Caudate nucleus (tissue), 63 donors: ENCODE measurements at places on chromosomes 16 and 17.

- no peak for DNase-seq
Measured at GRCh38 chr17:74252211-74252610, 21.8 kb upstream of the DNAI2 start.

DNA sequence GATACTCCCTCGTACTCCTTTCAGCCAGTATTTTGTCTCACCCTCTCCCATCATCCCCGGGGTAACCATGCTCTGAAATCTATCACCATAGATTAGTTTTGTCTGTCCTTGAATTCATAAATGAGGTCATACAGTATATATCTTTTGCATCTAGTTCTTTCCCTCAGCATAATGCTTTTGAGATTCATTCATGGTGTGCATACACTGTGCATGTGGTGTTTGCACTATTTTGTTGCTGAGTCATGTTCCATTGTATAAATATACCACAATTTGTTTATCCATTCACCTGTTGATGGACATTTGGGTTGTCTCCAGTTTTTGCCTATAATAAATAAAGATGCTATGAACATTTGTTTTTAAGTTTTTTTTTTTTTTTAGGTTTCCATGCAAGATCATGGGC is 34.2 kb upstream of the NLRP1 start:
- DNase-seq: no peak

DNA sequence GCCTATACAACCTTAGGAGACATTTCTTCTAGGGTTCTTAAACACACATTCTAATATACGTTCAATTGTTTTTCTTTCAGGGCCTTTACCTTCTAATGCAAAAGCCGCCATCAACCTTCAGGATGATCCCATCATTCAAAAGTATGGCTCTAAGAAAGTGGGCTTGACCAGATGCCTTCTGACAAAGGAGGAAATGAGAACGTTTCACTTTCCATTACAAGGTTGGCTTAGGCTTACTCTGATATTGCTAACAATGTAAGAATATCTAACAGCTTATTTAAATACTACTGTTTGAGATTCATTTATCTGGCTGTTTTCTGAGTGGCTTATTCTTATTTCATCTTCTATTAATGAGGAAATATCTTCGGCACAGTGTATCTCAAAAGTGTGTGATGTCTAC is 15.4 kb downstream of the REXO5 start:
- no peak for DNase-seq

GRCh38 chr17:47665655-47666054 is 15.9 kb downstream of the KPNB1 start:
- DNase-seq: no peak

DNA sequence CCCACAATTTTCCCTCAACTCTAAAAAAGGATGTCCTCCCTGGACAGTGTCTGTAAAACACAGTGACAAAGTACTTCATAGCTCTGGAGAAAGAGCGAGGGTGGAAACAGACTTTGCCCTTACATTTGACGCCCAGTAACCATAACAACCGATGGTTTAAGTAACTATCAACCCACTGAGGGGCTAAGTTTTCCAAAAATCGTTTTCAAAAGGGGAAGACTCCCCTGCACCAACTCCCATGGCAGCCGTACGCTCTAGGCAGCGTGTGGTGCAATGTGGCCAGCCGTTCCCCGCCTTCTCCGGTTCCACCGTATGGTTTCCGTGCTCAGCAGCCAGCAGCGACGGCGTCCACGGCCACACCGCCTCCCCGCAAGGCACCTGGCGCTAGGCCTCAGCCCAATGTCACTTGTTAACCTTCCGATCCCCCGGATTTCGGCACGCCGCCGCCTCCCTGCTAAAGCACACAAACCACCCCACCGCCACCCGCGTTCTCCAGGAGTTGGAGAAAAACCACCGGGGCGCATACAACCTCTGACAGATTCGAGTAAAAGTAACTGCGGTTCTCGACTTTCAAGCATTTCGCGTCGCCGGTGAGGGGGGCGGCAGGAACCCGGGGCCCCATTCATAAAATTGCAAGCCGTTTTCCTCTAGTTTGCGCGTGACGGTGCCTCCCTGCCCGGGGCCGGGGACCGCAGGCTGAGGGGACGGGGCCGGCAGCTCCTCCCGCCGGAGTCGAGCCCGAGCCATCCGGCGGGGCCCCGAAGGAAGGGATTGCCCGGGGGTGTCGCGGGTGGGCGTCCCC is 661 bp downstream of the TEX2 start:
- peak; percentile 17 for DNase-seq

GRCh38 chr17:75525806-75526554 is 483 bp downstream of the LLGL2 start:
- DNase-seq: no peak
